GDM1 (cell line): ENCODE measurements at places on chromosomes 5 and 9.

DNA sequence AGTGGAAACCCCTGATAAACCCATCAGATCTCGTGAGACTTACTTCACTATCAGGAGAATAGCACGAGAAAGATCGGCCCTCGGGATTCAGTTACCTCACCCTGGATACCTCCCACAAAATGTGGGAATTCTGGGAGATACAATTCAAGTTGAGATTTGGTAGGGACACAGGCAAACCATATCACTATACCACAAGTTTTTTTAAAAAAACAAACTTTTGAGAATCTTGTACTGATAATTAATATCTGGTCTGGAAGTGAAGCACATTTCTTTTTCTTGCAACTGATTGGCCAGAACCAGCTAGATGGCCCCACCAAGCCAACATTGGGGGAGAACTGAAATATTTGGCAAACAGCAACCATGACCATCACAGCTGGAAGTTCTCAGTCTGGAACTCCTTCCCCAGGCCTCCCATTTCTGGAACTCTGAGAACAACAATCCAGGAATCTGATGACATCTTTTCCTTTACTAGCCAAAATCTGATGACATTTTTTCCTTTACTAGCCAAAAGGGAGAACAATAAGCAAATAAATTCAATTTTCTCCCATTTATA, 51.8 kb upstream of the CDKN2B start:
- no peak for DNase-seq

- no peak for DNase-seq
These were observed 1.8 kb downstream of the PDLIM4 start for GRCh38 chr5:132259069-132259851.

DNA sequence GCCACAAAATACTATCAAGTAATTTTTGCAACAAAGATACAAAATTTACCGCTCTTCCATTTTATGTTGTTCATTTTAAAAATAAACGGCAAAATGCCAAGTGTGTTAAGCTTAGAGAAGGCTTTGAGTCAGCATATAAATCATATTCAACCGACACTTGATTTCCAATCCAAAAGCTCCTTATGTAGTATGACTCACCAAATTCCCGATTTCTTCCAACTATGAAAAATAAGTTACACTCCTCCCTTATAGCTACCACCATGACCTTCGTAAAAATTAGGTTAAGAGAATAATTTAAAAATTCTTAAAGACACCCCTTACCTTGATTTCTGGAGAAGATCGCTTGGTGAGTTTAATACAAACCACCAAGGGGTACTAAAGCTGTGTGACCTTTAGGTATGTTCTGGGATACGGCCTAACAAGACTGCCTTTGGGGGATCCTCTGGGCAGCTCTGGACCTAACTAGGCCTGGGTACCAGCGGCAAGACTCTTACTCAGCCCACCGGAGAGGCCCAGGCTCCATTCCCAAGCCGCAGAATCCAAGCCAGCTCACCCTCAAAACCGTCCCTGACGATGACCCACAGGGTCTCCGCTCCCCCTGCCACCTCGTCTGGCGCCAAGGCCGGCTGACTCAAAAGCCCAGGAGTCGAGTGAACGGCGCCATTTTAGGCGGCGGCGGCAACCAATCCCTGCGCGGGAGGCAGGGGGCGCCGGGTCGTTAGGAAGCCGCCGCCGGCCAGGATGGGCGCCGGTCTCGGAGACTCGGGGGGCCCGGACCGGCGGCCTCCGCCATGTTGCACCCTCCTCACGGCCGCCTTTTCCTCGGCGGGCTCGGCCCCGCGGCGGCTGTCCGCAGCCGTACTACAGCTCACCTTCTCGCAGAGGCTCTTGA, 739 bp downstream of the PPP2CA start:
- DNase-seq, result peak; percentile 44

- DNase-seq, result no peak
These were observed 1.8 kb upstream of the HMCN2 start for GRCh38 chr9:130263601-130264413.

DNA sequence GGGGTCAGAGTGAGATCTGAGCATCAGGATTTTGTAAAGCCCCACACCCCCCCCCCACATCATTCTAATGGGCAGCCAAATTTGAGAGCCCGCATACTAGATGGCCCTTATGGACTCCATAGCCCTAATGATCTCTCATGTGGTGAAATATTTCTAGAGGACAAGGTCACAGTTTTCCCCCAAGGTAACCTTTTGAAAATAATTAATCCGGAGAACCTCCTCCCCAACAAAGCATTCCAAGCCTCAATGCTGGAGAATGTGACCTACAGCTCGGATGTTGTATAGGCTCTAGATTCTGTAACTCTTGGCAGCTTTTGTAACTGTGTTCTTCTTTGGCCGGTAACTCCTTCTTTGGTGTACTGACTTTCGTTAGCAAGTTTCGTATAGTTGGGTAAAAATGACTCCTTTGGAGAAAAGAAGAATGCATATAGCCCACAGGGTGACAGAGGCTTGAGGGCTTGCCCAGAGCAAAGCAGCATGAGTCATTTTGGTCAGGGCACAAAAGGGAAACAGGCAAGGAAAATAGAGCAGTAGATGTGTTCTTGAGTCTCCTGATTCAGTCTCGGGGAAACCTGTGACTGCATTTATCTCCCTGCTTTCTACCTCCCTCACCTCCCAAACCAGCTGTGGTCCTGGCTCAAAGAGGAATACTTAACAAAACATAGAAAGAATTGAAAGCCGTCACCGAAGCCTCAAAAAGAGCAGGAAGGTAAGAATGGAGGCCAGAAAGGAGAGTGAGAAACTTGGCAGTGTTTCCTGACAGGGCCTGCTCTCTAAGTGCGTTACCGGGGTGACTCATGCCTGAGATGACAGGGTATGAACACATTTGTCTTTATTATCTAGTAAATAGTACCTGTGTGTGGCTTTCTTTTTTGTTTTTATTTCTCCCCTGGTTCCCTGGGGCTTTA, 6.6 kb upstream of the XPA start:
- DNase-seq, result peak; percentile 36

- no peak for DNase-seq
These were observed 10.9 kb downstream of the QRFP start for GRCh38 chr9:130885484-130886375.

- DNase-seq, result no peak
These were observed 293.5 kb downstream of the CDH10 start for GRCh38 chr5:24351285-24351684.

DNA sequence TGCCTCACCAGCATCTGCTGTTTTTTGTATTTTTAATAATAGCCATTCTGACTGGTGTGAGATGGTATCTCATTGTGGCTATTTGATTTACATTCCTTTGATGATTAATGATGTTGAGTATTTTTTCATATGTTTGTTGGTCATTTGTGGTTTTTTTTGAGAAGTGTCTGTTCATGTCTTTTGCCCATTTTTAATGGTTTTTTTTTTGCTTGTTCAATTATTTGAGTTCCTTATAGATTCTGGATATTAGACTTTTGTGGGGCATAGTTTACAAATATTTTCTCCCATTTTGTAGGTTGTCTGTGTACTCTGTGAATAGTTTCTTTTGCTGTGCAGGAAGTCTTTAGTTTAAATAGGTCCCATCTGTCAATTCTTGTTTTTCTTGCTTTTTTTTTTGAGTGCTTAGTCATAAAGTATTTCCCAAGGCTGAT, 148.1 kb downstream of the NPR3 start:
- no peak for DNase-seq

- DNase-seq, result peak; percentile 37
These were observed 186.2 kb downstream of the FANCC start for GRCh38 chr9:95131023-95131943.

DNA sequence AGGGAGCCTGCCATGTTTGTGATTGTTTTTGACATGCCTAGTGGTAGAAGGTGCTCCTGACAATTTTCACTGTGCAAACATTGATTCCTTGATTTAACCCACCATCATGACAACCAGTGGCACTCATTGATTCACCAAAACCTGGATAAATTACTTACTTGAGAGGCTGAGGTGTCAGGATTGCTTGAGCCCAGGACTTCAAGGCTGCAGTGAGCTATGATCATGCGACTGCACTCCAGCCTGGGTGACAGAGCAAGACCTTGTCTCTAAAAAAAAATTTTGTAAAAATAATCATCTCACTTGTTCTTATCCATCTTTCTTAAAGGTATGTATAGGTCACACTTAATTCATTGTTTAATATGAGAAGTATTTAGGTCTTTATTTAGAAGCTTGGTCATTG, 401.3 kb downstream of the ARRDC3 start:
- DNase-seq, result no peak

- no peak for DNase-seq
These were observed 18.1 kb downstream of the TNC start for GRCh38 chr9:115099901-115100300.

GRCh38 chr5:139251281-139251687, 42.3 kb upstream of the MATR3 start:
- DNase-seq, result no peak

DNA sequence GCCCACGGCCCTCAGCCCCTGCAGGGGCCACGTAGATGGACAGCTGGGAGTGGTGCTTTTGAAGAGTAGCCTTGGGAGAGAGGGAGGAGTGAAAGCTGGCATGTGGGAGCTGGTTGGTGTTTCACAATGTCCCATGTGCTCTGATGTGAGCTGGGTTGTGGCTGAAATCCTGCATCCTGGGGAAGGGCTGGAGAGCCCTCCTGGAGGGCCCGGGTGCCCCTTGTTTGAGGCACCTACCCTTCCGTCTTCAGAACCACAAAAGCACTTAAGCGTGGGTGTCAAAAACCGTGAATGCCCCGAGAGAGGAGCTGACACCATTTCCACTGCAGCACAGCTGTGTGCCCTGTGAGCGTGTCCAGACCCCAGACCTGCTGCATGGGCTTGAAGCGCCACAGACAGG, 199.1 kb upstream of the ZNF618 start:
- DNase-seq, result no peak

DNA sequence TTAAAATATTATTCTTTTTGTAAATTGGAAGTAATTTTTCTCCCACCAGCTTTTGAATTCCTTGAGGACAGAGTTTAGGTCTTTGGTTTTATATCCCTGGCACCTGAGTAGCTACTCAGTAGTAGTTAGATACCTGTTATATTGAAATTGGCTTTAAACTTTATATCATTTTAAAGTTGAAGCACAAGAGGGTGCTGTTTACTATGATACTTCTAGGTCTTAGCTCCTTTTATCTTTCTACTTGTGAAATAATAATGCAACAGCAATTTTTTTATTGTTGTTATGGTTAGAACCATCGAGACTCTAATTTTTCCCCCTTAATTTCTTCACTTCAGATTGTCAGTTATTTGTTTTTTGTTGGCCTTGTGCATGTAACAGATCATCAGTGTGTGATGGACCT, 46.3 kb downstream of the AP3S1 start:
- DNase-seq, result no peak

DNA sequence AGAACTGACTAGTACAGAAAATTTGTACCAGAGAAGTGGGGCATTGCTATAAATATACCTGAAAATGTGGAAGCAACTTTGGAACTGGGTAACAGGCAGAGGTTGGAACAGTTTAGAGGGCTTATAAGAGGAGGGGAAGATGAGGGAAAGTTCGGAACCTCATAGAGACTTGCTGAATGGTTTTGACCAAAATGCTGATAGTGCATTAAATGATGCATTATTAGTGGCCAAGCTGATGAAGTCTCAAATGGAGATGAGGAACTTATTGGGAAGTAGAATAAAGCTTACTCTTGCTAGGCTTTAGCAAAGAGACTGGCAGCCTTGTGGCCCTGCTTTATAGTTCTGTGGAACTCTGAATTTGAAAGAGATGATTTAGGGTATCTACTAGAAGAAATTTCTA, 189.8 kb downstream of the FGF10 start:
- DNase-seq, result no peak

GRCh38 chr5:59332236-59332973, 561.1 kb downstream of the PDE4D start:
- no peak for DNase-seq

- DNase-seq, result no peak
These were observed 3.2 kb downstream of the SNX30 start for GRCh38 chr9:112753725-112754124.

- DNase-seq, result no peak
These were observed 242.2 kb downstream of the CSNK1G3 start for GRCh38 chr5:123753937-123754891.

DNA sequence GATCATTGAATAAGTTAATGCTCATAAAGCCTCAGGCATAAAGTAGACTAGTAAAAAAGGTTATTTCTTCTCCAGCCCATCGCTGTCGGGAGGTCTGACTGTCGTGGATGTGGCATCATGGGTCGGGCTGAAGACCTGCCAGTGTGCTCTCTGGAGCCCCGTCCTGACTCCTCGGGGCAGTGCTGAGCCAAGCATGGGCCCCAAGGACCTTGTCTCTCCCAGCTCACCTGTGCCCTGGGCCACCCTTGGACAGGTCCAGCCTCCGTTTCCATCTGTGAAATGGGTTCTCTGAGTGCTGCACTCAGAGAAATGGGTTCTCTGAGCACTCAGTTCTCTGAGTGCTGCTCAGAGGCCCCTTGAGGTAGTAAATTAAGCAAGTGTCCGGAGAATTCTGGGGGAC, 269.0 kb downstream of the GADD45G start:
- no peak for DNase-seq

GRCh38 chr5:175037820-175038219, 313.4 kb downstream of the MSX2 start:
- DNase-seq, result no peak

DNA sequence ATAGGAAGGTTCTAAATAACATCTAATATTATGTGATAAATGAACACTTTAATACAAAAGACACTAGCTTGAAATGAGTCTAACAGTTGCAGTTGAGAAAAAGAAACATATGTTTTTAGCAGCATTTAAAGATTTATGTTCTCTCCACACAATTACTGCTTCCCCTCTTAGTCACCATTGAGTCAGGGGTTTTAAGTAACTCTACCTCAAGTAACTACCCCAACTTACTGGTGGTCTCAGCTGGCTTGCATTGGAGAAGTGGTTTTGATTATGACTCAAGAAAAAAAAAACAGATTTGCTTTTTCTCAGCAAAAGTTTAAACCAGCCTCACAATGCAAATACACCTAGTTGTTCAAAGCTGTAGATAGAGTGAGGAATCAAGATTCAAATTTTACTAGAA, 1216.5 kb upstream of the CDH9 start:
- no peak for DNase-seq

DNA sequence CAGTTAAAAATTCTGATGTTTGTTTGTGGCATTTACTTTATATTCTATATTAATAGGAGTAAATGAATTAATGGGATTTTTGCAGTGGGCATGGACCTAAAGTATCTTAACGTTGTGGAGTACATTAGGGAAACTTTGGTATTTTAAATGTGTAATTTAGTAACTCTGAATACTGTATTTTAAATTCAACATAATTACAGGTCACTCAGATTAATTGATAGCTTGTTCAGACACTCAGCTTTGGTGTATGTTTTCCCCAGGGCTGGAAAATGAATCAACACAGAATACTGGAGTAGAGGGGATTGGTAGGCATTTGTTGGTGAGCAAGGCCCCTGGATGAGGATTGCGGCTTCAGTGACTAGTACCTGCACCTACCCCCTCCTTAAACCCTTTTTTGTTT, 117.5 kb downstream of the TRIO start:
- DNase-seq, result no peak

DNA sequence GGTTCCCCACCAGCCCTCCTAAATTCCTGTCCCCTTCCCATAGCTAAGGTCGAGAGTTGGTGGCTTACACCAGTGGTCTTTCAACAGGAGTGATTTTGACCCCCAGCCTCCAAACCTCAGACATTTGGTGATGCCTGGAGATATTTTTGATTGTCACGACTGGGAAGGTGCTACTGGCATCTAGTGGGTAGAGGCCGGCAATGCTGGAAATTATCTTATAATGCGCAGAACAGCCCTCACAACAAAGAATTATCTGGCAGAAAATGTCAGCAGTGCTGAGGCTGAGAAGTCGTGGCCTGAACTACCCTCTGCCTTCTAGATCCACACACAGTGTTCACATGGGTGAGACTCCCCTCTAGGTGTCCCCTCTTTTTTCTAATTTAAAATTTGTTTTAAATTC, 69.6 kb downstream of the IL31RA start:
- DNase-seq, result no peak
